ENCODE measurements at places on chromosomes 11 and 22. TPM values are rescaled to one million over a fixed set of nuclear protein-coding genes. Genes with fewer than 3 reads are reported as not detected.

The C11orf86 gene
- 2.6 TPM for total RNA-seq

The OR52D1 gene
- total RNA-seq: not detected

The KDM4D gene
- total RNA-seq: 2.4 TPM

The CASP5 gene
- total RNA-seq: not detected

The APOL3 gene
- 2.3 TPM for total RNA-seq

The MYBPC3 gene
- 1.8 TPM for total RNA-seq

The SLC1A2 gene
- total RNA-seq: 1.9 TPM

GRCh38 chr22:39431821-39432251 lies 25.0 kb upstream of the MGAT3 start:
- H3K4me1 ChIP-seq: peaks cover 15% of the 10 kb centered on the region
- no peak overlapping the region for H3K4me3 ChIP-seq
- no peak overlapping the region for H3K27ac ChIP-seq
- no peak for DNase-seq
- H3K36me3 ChIP-seq: no peaks in the 10 kb centered on the region

GRCh38 chr11:61553373-61554171 lies 27.3 kb downstream of the SYT7 start:
- H3K27ac ChIP-seq: peak overlapping the region; percentile 27
- H3K27me3 ChIP-seq: peaks cover 42% of the 10 kb centered on the region
- DNase-seq: no peak
- peaks cover 34% of the 10 kb centered on the region for H3K4me1 ChIP-seq

- peaks cover 9% of the 10 kb centered on the region for H3K27me3 ChIP-seq
- peaks cover 20% of the 10 kb centered on the region for H3K4me1 ChIP-seq
- H3K4me3 ChIP-seq: peak overlapping the region; percentile 90
- peak overlapping the region; percentile 47 for H3K27ac ChIP-seq
Observed at GRCh38 chr22:33923660-33924246, 3.5 kb upstream of the LARGE1 start.

DNA sequence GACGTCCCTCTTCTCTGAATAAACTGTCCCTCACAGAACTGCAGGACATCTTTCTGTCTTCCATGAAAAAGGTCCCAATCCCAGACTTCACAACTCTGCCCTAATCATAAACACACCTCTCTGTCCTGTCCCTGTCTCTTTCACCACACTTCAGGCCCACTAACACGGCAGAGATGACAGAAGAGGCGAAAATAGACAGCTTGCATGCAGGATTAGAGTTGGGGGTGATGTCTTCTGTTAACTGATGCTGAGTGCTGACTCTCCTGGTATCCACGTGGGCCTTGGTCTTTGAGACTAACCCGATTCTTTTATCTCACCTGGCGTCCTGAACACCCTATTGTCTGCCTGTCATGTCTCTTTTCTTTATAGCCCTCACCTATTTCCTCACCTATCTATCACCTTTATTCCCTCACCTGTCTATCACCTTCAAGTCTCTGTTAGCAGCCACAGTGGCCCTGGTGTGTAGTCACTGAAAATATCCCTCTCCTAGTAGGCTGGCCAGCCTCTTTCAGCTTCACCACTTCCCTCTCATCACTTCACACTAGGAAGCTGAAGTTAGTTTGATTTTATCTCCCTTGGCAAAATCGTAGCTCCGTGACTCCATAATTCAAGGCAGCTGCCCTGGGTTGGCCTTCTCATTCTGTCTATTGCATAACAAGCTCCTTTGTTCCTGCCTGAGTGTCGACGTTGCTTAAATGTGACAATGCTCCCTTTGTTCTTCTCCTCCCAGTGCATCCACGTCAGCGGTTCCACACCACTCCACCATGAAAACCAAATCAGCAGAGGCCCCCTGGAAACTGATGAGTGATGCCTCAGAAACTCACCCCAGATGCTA lies 30.6 kb upstream of the DRD2 start:
- peak overlapping the region; percentile 70 for H3K27ac ChIP-seq
- peak overlapping the region; percentile 13 for H3K4me3 ChIP-seq
- H3K36me3 ChIP-seq: no peaks in the 10 kb centered on the region
- DNase-seq: peak; percentile 48
- peaks cover 21% of the 10 kb centered on the region for H3K4me1 ChIP-seq

- H3K4me3 ChIP-seq: no peak overlapping the region
- DNase-seq: no peak
- peak overlapping the region; percentile 73 for H3K27ac ChIP-seq
- H3K27me3 ChIP-seq: peaks cover 3% of the 10 kb centered on the region
Observed at GRCh38 chr11:65329478-65329877, 4.2 kb upstream of the DPF2 start.

- H3K36me3 ChIP-seq: peaks cover 9% of the 10 kb centered on the region
- peaks cover 23% of the 10 kb centered on the region for H3K4me1 ChIP-seq
Observed at GRCh38 chr11:124762105-124762623, at the start of gene ESAM. TSS of gene ESAM (minus strand) at chr11:124762290. CDS start at chr11:124762154, 136 bp downstream.

- peak overlapping the region; percentile 100 for H3K27ac ChIP-seq
- peaks cover 11% of the 10 kb centered on the region for H3K36me3 ChIP-seq
- DNase-seq: no peak
- H3K4me1 ChIP-seq: peaks cover 36% of the 10 kb centered on the region
- no peaks in the 10 kb centered on the region for H3K27me3 ChIP-seq
Observed at GRCh38 chr11:121467965-121468364, 15.2 kb upstream of the SORL1-AS1 start.

- H3K27ac ChIP-seq: peak overlapping the region; percentile 43
- DNase-seq: no peak
- H3K4me1 ChIP-seq: peaks cover 35% of the 10 kb centered on the region
- H3K27me3 ChIP-seq: peaks cover 3% of the 10 kb centered on the region
Observed at GRCh38 chr11:19368726-19369375, 128.1 kb upstream of the E2F8 start.

DNA sequence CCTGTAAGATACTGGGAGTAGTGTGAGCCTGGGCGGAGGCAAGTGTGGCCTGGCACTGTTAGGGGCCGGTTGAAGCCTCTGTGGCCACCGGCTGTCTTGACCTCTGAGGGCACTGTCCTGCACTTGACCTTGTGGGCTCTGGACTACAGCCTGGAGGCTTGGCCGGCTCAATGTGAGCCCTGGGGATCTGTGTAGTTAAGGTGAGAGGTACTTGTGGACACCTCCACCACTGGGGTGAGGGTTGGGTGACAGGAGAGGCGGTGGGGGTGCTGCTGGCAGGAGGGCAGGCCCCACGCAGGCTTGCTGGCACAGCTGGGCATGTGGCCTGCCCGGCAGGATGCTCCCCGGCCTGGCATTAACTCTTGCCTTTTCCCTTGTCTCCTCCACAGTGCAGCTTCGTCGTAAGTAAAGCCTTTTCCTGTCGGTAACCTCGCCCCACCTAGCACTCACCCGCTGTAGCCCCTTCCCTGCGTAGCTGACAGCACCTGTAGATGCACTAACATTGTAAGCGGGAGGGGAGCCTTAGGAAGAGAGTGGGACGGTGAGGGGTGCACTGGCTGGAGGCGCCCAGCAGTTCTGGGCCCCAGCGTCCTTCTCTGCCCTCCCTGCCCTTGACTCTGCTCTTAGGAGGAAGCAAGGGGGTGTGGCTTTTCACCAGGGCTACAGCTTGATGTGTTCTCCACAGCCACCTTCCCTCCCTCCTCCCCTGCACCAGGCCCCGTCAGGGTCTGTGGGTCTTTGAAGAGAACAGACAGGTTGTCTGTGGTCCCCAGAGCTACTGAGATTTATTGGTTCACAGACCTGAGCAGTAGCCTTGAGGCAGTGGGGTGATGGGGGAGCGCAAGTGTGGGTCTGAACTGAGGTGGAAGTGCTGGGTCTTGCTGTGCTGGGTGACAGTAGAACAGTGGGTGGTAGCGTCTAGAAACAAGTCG lies 17.6 kb downstream of the INCENP start:
- peaks cover 2% of the 10 kb centered on the region for H3K36me3 ChIP-seq
- DNase-seq: peak; percentile 63
- H3K4me1 ChIP-seq: no peaks in the 10 kb centered on the region
- H3K27ac ChIP-seq: no peak overlapping the region
- H3K4me3 ChIP-seq: no peak overlapping the region

DNA sequence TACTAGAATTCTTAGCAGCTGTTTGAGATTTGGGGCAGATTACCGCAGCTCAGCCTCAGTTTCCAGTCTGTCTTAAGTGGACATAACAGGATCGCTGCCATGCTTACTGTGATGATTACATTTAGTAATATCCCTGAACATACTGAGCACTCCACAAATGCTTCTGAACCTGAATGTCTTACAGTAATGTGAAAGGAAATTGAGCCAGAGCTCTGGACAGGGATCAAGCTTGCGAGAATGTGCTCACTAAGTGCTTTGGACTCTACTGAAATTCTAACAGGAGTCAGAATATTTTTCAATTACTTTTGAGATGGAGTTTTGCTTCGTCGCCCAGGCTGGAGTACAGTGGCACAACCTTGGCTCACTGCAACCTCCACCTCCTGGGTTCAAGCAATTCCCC lies 118.6 kb upstream of the RASSF10 start:
- H3K4me3 ChIP-seq: no peak overlapping the region
- H3K27me3 ChIP-seq: no peaks in the 10 kb centered on the region
- DNase-seq: no peak
- peaks cover 30% of the 10 kb centered on the region for H3K36me3 ChIP-seq

DNA sequence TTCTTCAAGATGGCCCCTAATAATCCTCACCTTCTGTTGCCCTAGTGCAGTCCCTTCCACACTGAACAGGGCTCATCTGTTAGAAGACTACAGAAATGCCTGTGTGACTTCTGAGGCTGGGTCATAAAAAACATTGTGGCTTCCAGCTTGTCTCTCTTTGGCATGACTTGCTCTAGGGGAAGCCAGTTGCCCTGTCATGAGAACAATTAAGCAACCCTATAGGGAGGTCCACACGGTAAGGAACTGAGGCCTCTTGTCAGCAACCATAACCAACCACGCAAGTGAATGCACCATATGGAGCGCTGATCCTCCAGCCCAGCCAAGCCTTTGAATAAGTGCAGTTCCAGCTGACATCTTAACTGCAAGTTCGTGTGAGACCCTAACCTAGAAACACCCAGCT lies 2.6 kb downstream of the LIPT2 start:
- H3K4me1 ChIP-seq: peaks cover 20% of the 10 kb centered on the region
- no peaks in the 10 kb centered on the region for H3K27me3 ChIP-seq
- no peak overlapping the region for H3K4me3 ChIP-seq
- no peak for DNase-seq

- H3K4me1 ChIP-seq: peaks cover 15% of the 10 kb centered on the region
- no peak overlapping the region for H3K4me3 ChIP-seq
- H3K27ac ChIP-seq: no peak overlapping the region
- peaks cover 10% of the 10 kb centered on the region for H3K27me3 ChIP-seq
Observed at GRCh38 chr22:48829908-48830307, 997.8 kb downstream of the BRD1 start.

DNA sequence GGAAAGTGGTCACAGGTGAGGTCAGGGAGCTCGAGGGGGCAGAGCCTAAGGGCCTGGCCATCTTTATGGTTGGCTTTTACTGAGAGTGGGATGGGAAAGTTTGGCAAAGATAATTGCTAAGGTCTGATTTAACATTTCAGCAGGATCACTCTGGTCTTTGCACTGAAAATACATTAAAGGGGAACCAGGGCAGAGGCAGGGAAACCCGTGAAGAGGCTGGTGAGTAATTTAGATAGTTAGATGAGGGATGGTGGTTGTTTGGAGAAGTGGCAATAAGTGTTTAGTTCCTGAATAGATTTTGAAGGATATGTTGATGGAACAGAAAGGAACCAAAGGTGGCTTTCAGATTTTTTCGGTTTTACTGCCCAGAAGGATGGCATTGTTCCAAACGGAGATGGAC lies 50.8 kb downstream of the SCN3B start:
- no peaks in the 10 kb centered on the region for H3K36me3 ChIP-seq
- no peak for DNase-seq
- no peaks in the 10 kb centered on the region for H3K4me1 ChIP-seq
- H3K27ac ChIP-seq: no peak overlapping the region
- H3K4me3 ChIP-seq: no peak overlapping the region

- H3K4me1 ChIP-seq: peaks cover 21% of the 10 kb centered on the region
- peaks cover 5% of the 10 kb centered on the region for H3K36me3 ChIP-seq
- no peak overlapping the region for H3K27ac ChIP-seq
- H3K27me3 ChIP-seq: no peaks in the 10 kb centered on the region
- no peak overlapping the region for H3K4me3 ChIP-seq
- peak; percentile 53 for DNase-seq
Observed at GRCh38 chr11:65216830-65217229, 35.1 kb downstream of the CAPN1 start.

DNA sequence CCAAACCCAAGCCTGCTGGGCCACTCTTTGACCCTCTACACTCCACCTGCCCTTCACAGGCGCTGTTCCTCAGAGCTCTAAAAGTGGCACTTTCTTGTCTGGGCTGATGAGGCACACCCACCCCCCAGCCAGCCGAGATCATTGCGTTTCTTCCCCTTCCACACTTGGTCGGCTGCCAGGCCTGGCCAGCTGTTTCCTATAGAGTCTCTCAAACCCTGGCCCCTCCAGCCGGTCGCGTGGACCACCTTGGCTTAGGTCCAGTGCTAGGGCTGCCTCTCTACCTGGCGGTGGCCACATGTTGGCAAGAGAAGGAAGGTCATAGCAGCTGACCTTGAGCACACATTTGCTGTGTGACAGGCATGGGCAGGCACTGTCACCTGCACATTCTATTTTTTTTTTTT lies 60.6 kb downstream of the PPP6R2 start:
- H3K27me3 ChIP-seq: no peaks in the 10 kb centered on the region
- peaks cover 14% of the 10 kb centered on the region for H3K36me3 ChIP-seq
- no peak for DNase-seq
- H3K4me3 ChIP-seq: no peak overlapping the region

GRCh38 chr22:28017859-28018258 lies 98.8 kb upstream of the PITPNB start:
- H3K27me3 ChIP-seq: no peaks in the 10 kb centered on the region
- H3K4me3 ChIP-seq: no peak overlapping the region
- DNase-seq: no peak
- peaks cover 3% of the 10 kb centered on the region for H3K36me3 ChIP-seq
- no peak overlapping the region for H3K27ac ChIP-seq
- H3K4me1 ChIP-seq: peaks cover 51% of the 10 kb centered on the region

DNA sequence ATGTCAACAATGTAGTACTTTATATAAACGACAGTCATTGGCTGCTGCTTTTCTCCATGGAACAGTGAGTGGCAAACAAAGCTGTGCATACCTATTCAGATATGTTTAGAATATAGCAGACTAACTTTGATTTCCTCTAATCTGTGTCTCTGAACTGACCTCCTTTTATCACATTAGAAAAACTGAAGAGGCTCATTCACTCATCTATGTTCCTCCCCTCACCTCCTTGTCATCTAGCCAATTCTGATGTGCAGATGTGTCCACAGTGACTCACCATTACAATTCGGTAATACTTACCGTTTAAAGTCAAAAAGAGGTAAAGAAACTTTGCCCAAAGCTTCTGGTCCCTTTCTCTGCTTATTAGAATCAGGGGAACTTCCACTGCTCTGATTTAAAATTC lies 51.5 kb upstream of the RPS13 start:
- H3K4me1 ChIP-seq: no peaks in the 10 kb centered on the region
- no peaks in the 10 kb centered on the region for H3K27me3 ChIP-seq
- H3K27ac ChIP-seq: no peak overlapping the region

DNA sequence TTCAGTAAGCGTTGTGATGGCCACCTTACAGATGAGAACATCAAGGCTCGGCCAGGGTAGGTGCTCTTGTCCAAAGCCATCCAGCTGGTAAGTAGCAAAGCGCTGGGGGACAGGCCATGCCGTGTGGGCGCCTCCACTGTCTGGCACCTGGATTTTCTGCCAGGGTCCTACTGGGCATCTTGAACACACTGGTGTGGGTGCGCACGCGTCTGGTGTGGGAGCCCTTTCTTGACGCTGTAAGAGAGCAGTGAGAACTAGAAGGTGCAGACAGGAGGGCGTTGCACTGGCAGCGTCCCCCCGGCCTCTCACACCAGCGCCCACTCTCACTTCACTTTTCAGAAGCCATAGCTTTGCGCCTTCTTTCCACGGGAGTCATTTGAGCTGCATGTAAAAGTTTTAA lies 296.6 kb downstream of the TBC1D22A start:
- no peak for DNase-seq
- no peaks in the 10 kb centered on the region for H3K27me3 ChIP-seq
- H3K4me3 ChIP-seq: no peak overlapping the region
- no peak overlapping the region for H3K27ac ChIP-seq

- no peak for DNase-seq
- H3K36me3 ChIP-seq: no peaks in the 10 kb centered on the region
- no peak overlapping the region for H3K27ac ChIP-seq
- no peak overlapping the region for H3K4me3 ChIP-seq
Observed at GRCh38 chr11:95690100-95690499, 99.5 kb downstream of the FAM76B start.
